ENCODE measurements at places on chromosomes 3 and 15.

DNA sequence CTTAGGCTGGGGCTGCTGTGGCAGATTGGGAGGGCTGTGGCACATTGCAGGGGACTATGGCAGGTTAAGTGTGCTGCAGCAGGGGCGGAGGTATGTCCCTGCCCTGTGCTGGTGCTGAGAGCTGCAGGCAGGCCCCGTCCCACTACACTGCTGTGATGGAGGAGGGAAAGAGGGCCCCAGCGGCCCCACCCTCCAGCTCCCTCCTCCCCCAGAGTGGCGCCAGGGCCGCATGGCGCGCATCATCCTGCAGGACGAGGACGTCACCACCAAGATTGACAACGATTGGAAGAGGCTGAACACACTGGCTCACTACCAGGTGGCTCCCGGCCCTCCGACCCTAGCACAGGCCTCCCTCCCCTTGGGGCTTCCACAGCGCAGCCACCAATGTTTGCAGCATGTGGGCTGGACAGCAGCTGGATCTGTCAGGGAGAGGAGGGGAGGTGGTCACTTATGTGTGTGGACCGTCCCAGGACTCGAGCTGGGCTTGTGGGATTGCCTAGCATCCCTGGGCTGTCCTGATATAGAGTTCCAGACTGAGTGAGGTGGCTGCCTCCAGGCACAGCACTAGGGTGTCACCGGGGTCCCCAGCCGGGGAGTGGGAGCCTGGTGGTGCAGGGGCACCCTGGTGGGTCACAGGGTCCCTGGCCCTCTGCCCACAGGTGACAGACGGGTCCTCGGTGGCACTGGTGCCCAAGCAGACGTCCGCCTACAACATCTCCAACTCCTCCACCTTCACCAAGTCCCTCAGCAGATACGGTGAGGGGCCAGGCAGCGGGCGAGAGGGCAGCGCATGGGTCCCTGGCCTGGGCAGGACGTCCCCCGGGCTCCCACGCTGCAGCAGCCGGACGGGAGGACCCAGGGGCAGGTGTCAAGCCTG lies 46.1 kb downstream of the PLXNA1 start:
- no peaks in the 10 kb centered on the region for H3K36me3 ChIP-seq
- no peaks in the 10 kb centered on the region for H3K27me3 ChIP-seq
- no peak overlapping the region for H3K27ac ChIP-seq
- DNase-seq, result no peak
- no peaks in the 10 kb centered on the region for H3K4me1 ChIP-seq

GRCh38 chr15:63301088-63301487 lies 23.7 kb downstream of the APH1B start:
- H3K4me1 ChIP-seq, result peaks cover 8% of the 10 kb centered on the region
- no peak overlapping the region for H3K27ac ChIP-seq
- DNase-seq, result no peak
- peaks cover 6% of the 10 kb centered on the region for H3K36me3 ChIP-seq
- H3K4me3 ChIP-seq, result no peak overlapping the region

- no peak for DNase-seq
- no peak overlapping the region for H3K4me3 ChIP-seq
- H3K27me3 ChIP-seq, result peaks cover 6% of the 10 kb centered on the region
- no peaks in the 10 kb centered on the region for H3K4me1 ChIP-seq
- no peak overlapping the region for H3K27ac ChIP-seq
Observed at GRCh38 chr3:86995537-86995936, 4.6 kb upstream of the VGLL3 start.

GRCh38 chr15:85694091-85694490 lies 100.6 kb downstream of the KLHL25 start:
- peaks cover 64% of the 10 kb centered on the region for H3K4me1 ChIP-seq
- peaks cover 47% of the 10 kb centered on the region for H3K36me3 ChIP-seq
- DNase-seq, result no peak
- peak overlapping the region; percentile 97 for H3K27ac ChIP-seq

DNA sequence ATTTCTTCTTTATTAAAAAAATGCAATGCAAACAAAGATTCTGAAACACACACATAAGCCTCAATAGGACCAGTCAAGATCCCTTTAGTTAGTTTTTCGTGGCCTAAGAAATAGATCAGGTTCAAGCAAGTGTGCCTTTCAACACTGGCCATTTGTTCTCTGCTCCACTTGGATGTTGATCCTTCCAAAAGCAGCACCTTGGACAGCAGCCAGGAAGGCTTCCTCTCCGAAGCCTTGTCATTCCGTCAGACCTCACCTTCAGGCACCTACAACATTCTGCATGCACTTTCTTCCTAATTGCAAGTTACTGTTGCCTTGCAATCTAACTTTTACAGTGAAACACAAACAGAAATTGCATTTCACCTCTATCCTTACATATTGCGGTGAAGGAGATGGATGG lies 155.9 kb upstream of the FEZF2 start:
- no peak overlapping the region for H3K4me3 ChIP-seq
- H3K4me1 ChIP-seq, result no peaks in the 10 kb centered on the region
- H3K27me3 ChIP-seq, result peaks cover 3% of the 10 kb centered on the region
- peak; percentile 19 for DNase-seq

- H3K4me3 ChIP-seq, result no peak overlapping the region
- H3K27me3 ChIP-seq, result no peaks in the 10 kb centered on the region
- H3K27ac ChIP-seq, result no peak overlapping the region
- H3K4me1 ChIP-seq, result peaks cover 8% of the 10 kb centered on the region
- DNase-seq, result no peak
- no peaks in the 10 kb centered on the region for H3K36me3 ChIP-seq
Observed at GRCh38 chr15:100309109-100310040, 32.4 kb downstream of the ADAMTS17 start.
